COR-L47 (cell line): ENCODE measurements at places on chromosomes 5 and 9.

GRCh38 chr5:134637116-134637721 lies 4.6 kb upstream of the SAR1B start:
- DNase-seq = no peak

- no peak for DNase-seq
Measured at GRCh38 chr5:78269088-78269703, 25.3 kb downstream of the AP3B1 start.

GRCh38 chr9:71908825-71909224 lies 2.2 kb downstream of the ABHD17B start:
- DNase-seq = no peak

DNA sequence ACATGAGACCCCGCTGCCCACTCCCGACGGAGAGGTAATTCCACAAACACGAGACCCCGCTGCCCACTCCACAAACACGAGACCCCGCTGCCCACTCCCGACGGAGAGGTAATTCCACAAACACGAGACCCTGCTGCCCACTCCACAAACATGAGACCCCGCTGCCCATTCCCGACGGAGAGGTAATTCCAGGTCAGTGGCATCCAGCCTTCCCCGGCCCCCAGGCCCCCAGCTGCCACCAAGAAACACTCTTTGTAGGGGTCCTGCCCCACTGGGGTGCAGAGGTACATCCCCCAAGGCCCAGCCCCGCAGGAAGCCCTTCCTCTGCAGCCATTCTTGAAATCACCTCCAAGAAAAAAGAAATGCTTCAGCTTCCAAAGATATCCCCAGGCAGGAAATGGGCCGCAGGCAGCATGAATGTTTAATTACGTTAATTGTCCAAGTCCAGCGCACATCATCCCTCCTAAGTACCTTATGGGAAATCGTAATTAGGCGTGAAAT lies 115.9 kb downstream of the ADAMTS2 start:
- no peak for DNase-seq

GRCh38 chr9:6692881-6693361 lies 47.4 kb upstream of the GLDC start:
- no peak for DNase-seq

GRCh38 chr5:110203661-110204060 lies 513.9 kb downstream of the MAN2A1 start:
- no peak for DNase-seq

GRCh38 chr5:139051392-139051791 lies 146.8 kb downstream of the SIL1 start:
- no peak for DNase-seq

GRCh38 chr9:134172198-134173126 lies 8.1 kb upstream of the RNU6ATAC start:
- no peak for DNase-seq

DNA sequence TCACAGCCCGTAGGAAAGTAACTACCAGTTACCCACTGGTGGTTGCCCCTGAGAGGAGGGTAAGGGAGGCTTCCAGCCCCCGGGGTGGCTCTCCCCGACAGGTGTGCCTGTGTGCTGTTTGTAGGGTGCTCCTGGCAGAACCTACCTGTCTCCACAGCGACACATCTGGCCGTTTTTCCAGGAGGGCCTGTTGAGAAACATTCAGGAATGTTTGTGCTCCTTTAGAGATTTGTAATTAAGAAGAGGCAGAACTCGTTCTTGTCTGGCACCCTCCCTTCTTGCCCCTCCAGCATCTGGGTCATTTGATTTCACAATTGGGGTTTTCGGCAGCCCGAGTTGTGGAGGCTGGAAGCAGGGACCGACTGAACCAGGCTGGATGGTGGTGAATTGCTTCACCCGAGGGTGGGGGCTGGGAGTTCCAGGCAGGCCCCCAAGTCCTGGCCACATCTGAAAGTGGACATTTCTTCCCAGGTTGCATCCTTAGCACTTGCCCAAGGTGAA lies 74.2 kb downstream of the WWC1 start:
- no peak for DNase-seq

DNA sequence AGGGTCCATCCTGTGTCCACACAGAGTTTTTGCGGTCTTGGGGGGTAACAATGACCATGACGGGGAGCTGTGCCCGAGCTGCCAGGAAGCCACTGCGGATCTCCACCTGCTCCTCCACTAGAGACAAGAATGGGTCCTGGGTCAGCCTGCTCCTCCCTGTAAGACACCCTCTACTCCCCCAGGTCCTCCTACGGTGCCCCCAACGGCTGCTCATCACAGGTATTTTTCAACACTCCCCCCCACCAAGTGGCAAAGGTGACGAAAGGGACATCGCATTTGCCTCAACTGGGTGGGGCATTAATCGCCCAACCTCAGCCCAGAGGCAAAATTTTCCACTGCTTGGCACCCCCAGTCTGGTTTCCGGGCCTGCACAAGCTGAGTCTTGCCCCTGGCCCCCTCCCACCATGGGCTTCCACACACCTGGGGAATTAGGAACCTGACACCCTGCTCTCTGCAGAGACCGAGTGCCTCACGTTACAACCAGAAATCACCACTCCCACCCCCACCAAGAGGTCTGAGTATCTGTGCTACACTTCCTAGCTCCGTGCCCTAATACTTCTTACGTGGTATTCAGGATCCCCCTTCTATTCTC lies 9.6 kb downstream of the NOL6 start:
- no peak for DNase-seq

- peak; percentile 74 for DNase-seq
Measured at GRCh38 chr9:4666042-4666699, at the start of gene SPATA6L. SPATA6L (minus strand) TSS chr9:4666480; CDS start chr9:4666250, 230 bp downstream.

DNA sequence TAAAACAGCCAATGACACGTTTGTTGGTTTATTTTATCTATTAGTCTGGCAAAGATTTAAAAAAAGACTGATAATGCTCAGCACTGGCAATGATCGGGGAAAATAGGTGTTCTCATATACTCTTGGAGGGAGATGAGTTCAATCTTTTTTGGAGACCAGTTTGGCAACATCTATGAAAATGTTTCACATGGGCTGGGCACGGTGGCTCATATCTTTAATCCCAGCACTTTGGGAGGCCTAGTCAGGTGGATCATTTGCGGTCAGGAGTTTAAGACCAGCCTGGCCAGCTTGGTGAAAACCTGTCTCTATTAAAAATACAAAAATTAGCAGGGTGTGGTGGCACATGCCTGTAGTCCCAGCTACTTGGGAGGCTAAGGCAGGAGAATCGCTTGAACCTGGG lies 6.8 kb upstream of the ANKRD31 start:
- no peak for DNase-seq

DNA sequence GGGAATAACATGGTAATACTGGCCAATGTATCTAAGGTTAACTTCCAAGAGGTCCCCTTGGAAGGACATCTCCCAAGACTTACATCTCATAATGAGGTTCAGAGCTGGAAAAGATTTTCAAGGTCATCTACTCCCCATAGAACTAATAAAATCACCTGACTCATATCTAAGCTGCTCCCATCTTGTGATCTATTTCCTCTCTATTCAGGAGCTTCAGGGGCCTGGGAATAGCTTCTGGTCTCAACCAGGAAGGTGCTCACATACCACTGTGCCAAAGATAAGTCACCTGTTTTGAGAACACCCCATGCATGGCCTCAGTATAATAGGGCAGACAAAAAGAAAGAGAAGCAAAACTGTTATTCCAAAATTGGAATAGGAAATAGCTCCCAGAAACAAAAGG lies 74.2 kb downstream of the OXCT1 start:
- no peak for DNase-seq

- no peak for DNase-seq
Measured at GRCh38 chr5:39254671-39255070, 35.3 kb upstream of the FYB1 start.

- DNase-seq = no peak
Measured at GRCh38 chr5:35884191-35884769, 27.6 kb downstream of the IL7R start.

DNA sequence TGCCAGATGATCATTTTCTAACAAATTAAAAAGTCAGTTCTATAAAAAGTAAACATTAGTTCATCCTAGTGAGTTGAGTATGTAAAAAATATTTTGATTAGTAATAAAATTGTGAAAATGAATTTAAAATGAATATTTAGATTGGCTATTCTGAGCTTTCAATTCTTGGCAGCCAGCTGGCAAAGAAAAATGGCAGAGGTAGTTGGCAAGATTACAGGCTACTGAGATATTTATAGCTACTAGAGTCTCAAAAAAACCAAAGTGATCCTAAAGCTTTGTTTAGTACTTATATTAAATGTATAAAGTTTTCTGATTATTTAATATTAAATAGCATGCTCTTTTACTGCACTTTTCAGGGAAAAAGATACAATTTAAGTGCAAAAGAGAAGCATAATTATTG lies 25.0 kb downstream of the SGTB start:
- no peak for DNase-seq

- no peak for DNase-seq
Measured at GRCh38 chr9:74458832-74459231, 38.3 kb upstream of the RORB start.

DNA sequence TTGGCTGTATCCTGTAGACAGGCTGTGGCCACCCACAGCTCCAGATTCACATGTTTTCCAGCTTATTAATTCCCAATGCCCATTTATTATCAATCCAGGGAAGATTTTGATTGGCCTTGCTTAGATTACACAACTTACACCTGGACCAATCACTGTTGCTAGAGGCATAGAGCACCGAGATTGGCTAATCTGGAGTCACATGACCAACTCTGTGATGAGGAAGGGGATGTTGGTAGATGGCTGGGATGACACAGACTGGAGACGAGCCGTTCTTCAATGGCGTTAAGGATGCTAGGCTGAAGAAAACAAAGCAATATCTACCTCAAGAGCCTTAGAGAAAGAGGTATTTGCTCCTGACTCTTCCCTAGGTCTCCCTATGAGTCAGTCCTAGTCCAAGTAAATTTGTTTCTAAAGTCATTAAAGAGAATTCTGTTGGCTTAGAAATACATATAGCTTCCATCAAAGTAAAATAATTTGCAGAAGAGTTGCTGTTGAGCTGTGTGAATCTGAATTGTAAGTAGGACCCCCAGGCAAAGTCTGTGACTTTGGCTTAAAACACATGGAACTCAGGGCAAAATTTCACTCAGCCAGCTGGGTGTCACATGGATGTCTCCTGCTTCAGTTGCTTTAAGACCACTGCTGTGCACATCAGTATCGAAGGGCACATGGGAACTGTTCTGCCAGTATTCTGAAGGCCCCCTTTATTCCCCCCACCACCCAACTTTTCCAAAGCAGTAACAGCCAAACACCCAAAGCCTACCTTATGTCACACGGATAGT lies 326.4 kb upstream of the KLF4 start:
- DNase-seq = no peak

GRCh38 chr5:132283423-132284043 lies 10.7 kb upstream of the SLC22A4 start:
- peak; percentile 18 for DNase-seq

- no peak for DNase-seq
Measured at GRCh38 chr5:33958176-33958575, 22.0 kb downstream of the RXFP3 start.

DNA sequence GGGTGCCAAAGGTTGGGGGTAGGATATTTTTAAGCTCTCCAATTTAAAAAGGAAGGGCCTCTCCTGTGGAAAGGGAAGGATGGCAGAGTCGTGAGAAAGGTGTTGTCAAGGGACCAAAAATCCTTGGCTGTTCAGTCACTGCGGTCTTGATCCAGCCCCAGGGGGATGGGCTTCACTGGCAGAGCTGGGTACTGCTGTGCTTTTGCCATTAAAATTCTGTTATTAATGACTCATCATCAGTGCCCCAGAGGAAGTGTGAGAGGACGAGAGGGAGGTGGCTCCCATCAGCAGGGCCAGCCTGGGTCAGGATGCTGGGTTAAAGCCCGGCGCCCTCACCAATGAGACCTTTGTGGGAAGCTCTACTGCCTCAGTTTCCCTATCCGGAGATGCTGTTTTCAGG lies 16.7 kb downstream of the PCDH12 start:
- no peak for DNase-seq

DNA sequence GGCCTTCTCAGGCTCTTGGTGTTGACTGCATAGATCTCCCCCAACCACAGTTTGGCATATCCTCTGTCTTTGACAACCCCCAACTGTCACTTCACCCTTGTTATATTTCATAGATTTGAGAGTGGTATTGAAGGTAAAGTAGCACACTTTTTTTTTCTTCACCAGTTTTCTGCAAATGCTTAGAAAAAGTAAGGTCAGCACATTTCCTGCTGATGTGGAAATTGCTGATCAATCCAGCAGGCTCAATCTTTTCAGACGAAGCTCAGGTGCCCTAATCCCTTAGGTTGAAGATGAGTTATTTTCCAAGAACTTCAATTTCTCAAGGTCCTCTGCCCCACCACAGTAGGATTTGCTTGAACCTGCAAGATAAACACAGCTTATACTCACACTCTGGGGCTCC lies 38.5 kb upstream of the ANKRD31 start:
- DNase-seq = no peak

DNA sequence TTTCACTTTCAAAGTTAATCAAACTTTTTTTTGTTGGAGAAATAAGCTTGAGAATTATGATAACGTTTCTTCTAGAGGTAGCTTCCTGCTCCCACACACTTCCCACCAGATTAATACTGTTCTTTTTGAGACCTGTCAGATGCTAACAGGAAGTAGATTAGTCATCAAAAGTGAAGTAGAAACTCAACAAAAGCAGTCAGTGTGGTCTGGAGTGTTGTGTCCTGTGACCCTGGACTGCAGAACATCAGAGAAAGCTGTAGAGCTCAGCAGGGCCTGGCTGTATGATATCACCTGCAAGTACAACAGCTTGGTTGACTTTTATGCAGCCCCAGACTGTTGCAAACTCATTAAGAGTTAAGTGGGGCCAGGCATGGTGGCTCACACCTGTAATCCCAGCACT lies 495.7 kb upstream of the CYLC2 start:
- DNase-seq = no peak

DNA sequence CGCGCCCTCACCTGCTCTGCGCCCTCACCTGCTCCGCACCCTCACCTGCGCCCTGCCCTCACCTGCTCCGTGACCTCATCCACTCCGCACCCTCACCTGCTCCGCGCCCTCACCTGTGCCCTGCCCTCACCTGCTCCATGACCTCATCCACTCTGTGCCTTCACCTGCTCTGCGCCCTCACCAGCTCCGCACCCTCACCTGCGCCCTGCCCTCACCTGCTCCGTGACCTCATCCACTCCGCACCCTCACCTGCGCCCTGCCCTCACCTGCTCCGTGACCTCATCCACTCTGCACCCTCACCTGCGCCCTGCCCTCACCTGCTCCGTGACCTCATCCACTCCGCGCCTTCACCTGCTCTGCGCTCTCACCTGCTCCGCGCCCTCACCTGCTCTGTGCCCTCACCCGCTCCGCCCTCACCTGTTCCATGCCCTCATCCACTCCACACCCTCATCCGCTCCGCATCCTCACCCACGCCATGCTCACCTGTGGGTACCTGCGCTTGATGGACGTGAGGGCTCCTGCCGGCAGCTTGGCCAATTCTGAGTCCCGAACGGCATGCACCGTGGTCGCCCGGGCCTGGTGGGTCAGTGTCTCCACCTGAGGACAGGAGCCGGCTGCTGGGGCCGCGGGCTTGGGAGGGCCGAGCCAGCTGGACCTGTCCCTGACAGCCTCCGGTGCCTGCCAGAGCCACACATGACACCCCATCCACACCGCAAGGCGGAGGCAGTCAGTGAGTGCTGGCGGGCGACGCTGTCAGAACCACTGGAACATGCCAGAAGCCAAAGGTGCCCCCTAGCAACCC lies 35.6 kb upstream of the NSMF start:
- no peak for DNase-seq
